ENCODE measurements at places on chromosomes 2 and 18. TPM values are rescaled to one million over a fixed set of nuclear protein-coding genes. Genes with fewer than 3 reads are reported as not detected.

DNA sequence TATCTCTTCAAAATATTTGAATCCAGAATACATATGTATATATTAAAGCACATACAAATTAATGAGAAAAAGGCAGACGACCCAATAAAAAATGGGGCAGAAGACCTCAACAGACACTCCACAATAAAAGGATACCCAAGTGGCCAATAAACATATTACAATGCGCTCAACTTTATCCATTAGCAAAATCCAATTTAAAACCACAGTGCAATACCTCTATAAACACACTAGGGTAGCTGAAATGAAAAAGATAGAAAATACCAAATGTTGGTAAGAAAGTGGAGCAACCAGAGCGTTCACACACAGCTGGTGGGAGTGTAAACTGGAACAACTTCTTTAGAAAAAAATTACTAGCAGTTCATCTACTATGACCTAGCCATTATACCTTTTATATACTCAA, 75.3 kb downstream of the CCDC148 start:
- no peak for DNase-seq

- no peak for DNase-seq
These were observed 712.5 kb upstream of the LRATD1 start for GRCh38 chr2:13919981-13920382.

EVX2 gene
- not detected for total RNA-seq

- DNase-seq: no peak
These were observed 566 bp downstream of the GATA6 start for GRCh38 chr18:22169889-22170420.

GRCh38 chr2:141162314-141162713, 968.5 kb downstream of the LRP1B start:
- DNase-seq: no peak

DNA sequence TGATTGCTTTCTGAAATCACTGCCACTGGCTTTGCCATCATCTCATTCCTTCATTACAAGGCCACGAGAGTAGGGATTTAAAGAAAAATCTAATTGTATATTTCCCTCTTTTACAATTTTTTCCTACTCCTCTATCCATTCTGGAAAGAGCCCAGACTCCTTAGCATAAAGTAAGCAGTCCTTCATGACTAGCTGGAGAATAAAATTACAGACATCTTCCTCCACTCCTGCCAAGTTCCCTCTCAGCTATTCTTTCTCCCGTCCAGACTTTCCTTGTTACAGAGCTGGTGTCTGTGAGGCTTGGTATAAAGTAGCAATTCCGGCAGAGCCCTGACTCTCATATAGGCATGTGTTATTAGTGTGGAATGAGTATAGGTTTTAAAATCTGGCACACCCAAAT, 806.8 kb downstream of the PLCL1 start:
- peak; percentile 40 for DNase-seq

NT5C1B gene
- total RNA-seq: not detected

- no peak for DNase-seq
These were observed 1392.9 kb upstream of the ACVR2A start for GRCh38 chr2:146451972-146452371.

CTNNA2 gene
- 0.92 TPM for total RNA-seq

IRS1 gene
- 16.1 TPM for total RNA-seq

DNA sequence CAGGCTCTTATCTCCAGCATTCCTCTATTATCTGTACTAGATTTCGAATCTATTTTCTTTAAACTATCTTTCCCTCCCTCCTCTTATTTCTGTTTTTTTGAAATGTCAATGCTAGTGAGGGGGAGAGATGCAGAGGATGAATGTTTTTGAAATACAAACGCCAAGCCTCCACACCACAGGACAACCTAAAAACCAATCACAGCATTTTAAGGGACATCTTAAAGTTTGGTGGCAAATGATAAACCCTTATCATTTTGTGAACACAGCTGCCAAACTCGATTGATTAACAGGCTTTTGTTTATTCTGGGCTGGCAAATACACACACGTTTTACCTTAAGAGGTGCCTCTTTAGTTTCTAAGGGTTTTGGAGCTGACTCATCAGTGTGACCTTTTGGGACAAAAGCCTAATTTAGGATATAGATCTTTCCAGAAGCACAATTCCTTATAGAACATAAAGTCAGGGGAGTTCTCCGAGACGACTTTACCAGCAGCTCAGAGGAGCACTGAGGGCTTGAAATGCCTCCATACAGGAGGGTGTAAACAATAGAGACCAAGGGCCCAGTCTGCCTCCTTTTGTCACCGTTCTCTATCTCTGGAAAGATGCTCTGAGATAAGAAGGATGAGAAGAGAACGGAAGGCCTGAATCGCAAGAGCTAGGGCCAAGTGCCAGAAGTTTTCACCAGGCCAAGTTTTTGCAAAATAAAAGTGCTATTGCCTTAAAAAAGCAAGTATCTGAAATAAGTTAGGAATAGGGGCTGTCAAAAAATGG, 4.2 kb upstream of the MEIS1 start:
- DNase-seq: no peak

FBXO36 gene
- 3.1 TPM for total RNA-seq

TBR1 gene
- total RNA-seq: not detected

DNA sequence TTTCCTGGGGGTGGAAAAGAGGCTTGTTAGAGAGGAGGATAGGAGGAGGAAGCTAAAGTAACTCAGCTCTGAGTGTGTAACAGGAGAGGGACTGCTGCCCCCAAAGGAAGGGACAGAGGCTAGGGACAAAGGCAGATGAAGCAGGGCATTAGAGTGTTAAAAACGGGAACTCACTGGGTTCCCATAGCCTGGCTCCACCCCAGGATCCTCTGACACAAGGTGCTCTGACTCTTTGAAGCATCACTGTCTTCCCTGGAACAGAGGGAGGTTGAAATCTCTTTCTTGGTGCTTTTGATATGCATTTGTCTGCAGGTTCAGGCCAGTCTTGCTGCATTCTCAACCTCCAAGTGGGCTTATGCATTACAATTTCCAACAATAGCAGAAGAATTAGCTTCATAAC, 22.9 kb downstream of the IL36A start:
- DNase-seq: no peak

COL5A2 gene
- 607 TPM for total RNA-seq

SLC4A3 gene
- total RNA-seq: 1.5 TPM

LHCGR gene
- total RNA-seq: 0.51 TPM

UGP2 gene
- total RNA-seq: 545 TPM

- DNase-seq: peak; percentile 44
These were observed 196.7 kb upstream of the PID1 start for GRCh38 chr2:229467783-229468182.

DNA sequence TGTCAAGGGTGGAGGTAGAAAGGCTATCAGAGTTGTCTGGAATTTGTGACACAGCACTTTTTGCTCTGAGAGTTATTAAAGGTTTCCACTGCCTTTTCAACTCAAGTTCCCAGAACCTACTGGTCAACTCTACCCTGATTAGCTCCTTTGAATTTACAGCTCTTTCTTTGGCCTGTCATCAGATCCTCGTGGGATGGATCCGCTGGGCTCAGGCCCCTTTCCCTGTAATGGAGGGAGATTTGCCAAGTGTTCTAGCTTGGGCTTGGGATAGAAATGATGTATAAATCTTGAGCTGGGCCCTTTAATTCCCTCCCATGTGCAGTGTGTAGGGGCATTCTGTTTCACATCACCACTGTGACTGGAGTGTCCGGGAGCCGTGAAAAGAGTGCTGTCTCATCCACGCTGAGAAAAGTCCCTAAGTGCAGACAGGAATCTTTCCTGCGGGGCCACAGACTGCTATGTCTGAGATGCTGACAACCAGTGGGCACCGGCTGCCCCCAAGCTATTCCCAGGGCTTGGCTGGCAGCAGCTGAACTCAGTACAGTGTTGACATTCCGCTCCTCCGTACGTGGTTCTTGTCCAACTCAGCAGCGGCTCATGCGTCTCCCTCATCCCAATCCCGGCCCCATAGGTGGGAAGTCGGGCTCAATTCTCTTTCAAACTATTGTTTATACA, 46.9 kb upstream of the ARHGAP28 start:
- peak; percentile 21 for DNase-seq

DNA sequence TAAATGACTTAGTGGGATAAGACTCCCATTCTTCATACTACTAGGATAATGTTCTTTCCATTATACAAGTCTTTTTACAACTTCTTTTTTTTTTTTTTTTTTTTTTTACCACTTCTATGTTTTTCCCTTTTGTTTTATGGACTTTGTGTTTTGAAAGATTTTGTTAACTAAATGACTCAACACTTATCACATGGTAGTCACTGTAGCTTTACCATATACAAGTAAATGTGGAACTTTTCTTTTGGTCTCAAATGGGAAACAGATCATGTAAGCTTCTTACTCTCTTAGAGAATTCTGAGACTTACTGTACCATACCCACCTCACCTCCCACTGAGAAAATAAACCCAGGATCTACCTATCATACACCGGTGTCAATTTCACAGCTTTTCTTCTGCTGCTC, 590.3 kb upstream of the CDH2 start:
- no peak for DNase-seq

GRCh38 chr18:61791031-61791430, 101.8 kb downstream of the RNF152 start:
- no peak for DNase-seq

- DNase-seq: no peak
These were observed 71.2 kb downstream of the MAP4K4 start for GRCh38 chr2:101768556-101769220.

HAUS1 gene
- total RNA-seq: 56.6 TPM

DNA sequence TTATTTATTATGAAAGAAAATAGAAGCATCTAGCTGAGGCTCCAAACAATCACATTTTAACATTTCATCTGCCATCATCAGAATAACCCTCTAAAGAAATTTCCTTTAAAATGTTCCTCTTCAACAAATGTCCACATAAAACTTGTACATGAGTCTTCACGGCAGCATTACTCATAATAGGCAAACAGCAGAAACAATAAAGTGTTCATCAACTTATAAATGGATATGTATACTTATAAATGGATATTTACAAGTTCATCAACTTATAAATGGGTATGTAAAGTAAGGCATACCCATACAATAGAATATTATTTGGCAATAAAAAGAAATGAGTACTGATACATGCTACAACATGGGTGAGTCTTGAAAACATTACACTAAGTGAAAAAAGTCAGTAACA, 33.5 kb upstream of the ASNSD1 start:
- DNase-seq: no peak

- DNase-seq: no peak
These were observed 709.1 kb downstream of the LRRTM4 start for GRCh38 chr2:76813084-76813483.

AQP12A gene
- total RNA-seq: not detected

DNA sequence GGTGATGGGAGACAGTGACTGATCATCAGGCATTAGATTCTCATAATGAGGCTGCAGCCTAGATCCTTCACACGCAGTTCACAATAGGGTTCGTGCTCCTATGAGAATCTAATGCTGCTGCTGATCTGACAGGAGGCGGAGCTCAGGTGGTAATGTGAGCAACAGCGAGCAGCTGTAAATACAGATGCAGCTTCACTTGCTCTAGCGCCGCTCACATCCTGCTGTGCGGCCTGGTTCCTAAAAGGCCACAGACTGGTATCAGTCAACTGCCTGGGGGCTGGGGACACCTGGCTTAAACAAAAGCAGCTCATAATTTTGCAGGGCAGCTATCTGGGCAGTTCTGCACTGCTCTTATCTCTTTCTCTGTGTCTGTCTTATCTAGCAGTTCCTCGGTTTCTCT, 20.4 kb upstream of the CD226 start:
- DNase-seq: no peak

DNA sequence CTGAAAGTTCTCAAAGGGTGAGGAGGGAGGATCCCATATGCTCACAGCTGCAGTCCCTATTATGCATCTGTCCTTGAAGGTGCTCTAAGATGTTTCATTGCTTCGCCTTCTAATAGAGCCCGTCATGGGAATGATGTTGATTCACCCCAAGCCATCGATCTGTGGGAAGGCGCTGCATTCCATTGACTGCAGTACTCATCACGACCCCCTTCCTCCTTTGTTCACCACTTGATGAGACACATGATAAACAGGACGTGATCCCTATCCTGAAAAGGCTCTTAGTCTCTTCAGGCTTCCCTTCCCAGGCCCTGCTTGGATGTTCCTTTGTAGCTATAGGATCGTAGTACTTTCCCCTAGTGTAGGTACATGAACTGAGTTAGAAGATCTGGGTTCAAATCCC, 181.8 kb downstream of the AGPS start:
- no peak for DNase-seq

DNA sequence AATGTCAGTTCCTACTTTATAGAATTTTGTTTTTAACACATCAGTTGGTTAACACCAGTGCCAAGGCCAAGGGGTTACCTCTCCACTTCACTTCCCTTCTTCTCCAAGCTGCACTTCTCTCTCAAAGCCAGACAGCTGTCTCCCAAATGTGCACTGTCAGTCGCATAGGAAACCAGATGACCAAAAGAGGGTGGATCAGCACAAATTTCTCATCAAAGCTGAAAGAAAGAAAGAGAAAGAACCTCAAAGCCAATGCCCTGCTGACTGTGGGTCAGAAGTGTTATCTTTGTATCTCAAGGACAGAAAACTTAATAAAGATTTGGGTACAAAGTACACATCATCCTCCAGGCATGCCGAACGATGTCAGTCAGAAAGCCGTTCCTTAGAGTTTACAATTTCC, 32.2 kb downstream of the SPATS2L start:
- peak; percentile 43 for DNase-seq

USP37 gene
- 30.8 TPM for total RNA-seq

GRCh38 chr2:225566798-225567197, 167.3 kb downstream of the NYAP2 start:
- no peak for DNase-seq

FRZB gene
- total RNA-seq: 38.0 TPM

- DNase-seq: no peak
These were observed 220.4 kb upstream of the SPOPL start for GRCh38 chr2:138280999-138281695.

GRCh38 chr18:41390309-41390708, 564.7 kb upstream of the PIK3C3 start:
- peak; percentile 23 for DNase-seq

- peak; percentile 71 for DNase-seq
These were observed 27.3 kb upstream of the NFU1 start for GRCh38 chr2:69464575-69464974.

TUBB6 gene
- total RNA-seq: 273 TPM

DNA sequence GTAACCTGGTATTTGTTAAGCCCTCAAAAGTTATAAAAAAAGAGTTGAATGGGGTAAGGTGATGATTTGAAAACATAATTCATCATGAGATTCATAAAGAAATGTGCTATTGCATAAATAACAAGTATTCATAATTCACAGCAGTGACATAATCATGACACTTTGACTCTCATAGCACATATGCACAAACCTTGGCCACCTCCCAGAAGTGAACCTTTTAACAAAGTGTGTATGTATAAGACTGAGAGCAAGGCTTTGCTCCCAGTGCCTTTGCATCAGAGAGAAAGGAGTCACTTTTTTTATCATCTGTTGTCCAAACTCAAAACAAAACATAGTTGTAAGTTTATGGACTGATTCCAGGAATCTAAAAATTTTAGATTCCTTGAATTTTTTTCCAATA, 15.0 kb upstream of the HTR2B start:
- no peak for DNase-seq

GRCh38 chr18:27803957-27804356, 373.0 kb downstream of the CDH2 start:
- DNase-seq: no peak

ST8SIA3 gene
- total RNA-seq: 0.10 TPM

UGT1A5 gene
- 0.51 TPM for total RNA-seq

RNF152 gene
- total RNA-seq: 75.6 TPM

- DNase-seq: no peak
These were observed 19.8 kb downstream of the POU3F3 start for GRCh38 chr2:104873689-104874054.
